Fibroblast of pulmonary artery (primary cell): ENCODE measurements at places on chromosomes 7 and 10.

GRCh38 chr7:16649196-16649595 lies 3.2 kb downstream of the BZW2 start:
- DNase-seq = peak; percentile 34

- no peak for DNase-seq
These were observed 203.6 kb upstream of the AKR1E2 start for GRCh38 chr10:4622384-4622783.

GRCh38 chr7:30327813-30328212 lies 43.4 kb downstream of the ZNRF2 start:
- DNase-seq = peak; percentile 30

DNA sequence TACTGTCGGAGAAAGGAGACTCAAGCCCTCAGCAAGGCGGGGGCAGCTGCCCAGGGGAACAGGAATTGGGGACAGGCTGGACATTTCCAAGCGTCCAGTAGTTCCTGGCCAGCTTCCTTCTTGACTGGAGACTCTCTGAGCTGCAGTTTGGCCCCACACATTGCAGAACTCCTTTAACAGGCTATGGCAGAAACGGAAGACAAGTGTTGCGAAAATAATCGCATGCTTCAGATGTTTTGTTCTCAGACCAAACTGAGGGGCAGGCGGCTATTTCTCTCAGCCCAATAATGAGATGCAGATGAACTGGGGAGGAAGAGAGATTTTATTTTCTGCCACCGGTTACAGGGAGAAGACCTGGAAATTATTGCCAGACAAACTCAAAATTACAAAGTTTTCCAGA lies 88.0 kb upstream of the PFKP start:
- peak; percentile 33 for DNase-seq

DNA sequence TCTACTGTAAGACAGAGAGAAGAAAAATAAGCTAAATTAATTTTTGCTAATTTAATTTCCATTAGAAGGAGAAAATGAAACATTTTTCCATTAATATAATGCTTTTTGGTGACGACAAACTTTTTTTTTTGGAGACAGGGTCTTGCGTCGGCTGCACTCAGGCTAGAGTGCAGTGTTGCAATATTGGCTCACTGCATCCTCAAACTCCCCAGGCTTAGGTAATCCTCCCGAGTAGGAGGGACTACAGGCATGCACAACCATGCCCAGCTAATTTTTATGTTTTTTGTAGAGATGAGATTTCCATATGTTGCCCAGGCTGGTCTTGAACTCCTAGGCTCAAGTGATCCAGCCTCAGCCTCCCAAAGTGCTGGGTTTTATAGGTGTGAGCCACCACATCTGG lies 229.8 kb upstream of the LRRN3 start:
- DNase-seq = no peak

DNA sequence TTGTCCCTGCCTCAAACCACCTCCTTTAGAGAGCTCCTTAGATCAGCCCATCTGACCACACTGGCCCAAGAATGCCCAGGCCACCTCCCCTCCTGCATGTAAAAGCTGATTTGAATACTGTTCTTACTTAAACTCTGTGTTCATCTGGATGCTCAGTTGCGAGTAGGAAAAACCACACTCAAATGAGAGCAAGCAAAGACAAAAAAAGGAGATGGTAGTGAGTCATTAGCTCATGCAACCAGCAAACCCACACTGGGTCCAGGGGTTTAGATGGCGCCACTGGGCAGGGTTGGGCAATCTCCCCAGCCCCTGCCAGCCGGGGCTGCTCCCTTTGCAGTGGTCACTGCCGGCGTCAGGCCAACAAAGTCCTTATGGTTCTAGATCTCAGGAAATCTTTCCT lies 32.7 kb downstream of the TSPAN15 start:
- no peak for DNase-seq

- no peak for DNase-seq
These were observed 108.3 kb downstream of the SORCS1 start for GRCh38 chr10:107056182-107056581.

DNA sequence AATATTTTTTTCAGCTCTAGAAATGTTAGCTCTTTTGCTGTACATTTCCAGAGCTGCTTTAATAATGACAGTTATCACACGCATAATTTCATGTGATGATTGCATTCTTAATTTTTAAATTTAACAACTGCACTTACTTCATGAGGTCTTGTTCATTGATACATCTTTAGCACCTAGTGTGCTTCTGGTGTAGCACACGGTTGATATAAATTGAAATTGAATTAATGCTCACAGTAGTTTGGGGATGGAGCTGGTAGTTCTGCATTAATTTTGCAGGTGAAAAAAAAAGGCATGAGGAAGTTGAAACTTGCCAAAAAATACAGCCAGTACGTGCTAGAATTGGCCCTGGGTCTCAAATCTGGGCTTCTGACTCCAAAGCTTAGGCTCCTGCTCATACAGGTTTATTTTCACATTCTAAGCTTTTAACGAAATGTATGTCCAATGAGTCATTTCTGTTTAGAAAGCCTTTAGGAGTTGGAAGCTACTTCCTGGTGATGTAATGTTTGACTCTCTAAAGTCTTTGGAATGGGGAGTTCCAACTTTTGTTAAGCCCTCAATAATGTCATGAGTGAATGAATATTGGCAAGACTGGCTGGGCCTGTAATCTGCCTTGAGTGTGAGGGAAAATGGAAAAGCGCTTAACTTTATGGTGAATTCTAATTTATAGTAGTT lies 62.5 kb downstream of the DAGLB start:
- DNase-seq = peak; percentile 94

DNA sequence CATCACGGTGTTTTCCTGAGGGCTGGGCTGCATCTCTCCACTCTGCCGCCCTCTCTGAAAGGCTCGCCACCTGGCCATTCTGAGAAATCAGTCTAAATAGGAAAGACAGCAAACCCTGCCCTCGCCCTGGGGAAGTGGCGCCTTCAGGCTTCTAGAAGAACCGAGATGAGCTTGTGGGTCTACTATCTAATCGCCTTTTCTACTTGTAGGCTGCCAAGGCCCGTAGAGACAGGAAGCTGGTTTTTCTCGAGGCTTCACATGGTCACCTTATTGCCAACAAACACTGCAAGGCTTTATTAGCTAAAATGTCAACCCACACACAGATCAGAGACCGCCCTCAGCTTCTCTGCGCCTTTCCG lies 21.4 kb downstream of the LAT2 start:
- DNase-seq = no peak

DNA sequence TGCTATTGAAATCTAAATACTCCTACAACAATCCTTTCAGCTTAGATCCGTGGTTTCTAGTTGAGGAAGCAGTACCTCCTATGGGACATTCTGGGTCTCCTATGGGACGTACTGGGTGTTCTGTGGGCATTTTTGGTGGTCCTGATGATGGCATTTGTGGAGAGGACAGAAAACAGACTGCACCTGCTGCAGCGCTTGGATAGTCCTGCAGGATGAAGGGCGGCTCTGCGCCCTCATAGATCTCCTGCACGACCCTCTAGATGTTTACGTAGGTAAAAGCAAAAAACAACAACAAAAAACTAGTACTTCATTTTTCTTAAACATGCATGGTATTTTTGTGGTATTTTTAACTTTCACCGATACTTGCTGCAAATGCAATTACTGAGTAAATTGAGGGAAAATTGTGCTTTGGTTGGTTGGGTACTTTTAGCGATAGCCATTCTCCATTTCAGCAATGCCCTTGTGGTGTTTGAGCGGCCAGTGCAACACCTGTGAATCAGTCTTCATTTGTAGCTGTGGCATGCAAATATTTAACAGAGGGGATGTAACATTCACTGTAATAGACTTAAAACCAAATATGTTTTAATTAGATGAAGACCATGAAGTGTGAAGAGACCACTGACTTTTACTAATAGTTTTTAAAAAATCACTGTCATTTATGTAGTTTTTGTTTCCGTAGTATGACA lies 461.2 kb downstream of the SDK1 start:
- DNase-seq = no peak

GRCh38 chr10:123760356-123761037 lies 94.3 kb downstream of the GPR26 start:
- DNase-seq = no peak

DNA sequence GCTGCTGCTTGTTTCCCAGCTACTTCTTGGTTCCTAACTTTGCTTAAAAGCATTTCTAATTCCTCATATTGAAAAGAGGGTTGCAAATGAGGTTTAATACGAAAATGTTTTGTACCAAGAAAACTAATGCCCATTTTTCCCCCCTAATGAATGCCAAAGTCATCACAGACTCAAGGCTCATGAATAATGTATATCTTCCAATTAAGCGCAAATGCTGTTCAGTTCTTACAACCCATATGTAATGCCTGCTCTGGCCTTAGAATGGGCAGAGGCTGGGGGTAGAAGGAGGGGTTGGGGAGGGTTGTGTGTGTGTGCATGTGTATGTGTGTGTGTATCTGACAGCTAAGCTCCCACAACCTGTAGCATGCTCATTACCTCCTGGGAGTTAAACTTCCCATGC lies 901.7 kb downstream of the KCNMA1 start:
- DNase-seq = no peak

DNA sequence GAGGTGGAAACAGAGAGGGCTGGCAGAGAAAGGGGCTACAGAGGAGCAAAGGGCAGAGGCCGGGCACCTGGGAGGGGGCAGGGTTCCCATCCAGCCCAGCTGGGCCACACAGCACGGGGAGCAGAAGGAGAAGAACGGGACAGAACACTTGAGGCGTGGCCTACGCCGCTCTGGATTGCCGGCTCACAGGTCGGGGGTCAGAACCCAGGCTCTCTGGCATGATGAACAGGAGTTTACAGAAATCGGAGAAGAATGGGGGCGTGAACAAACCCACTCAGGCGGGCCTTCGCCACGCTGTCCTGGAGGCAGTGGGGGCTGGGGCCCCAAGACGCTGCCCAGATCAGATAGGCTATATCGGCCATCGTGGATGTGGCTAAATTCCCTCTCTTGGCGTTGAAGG lies 362.2 kb upstream of the SHH start:
- DNase-seq = no peak

GRCh38 chr10:47195274-47195885 lies 104.6 kb upstream of the GDF10 start:
- DNase-seq = no peak

DNA sequence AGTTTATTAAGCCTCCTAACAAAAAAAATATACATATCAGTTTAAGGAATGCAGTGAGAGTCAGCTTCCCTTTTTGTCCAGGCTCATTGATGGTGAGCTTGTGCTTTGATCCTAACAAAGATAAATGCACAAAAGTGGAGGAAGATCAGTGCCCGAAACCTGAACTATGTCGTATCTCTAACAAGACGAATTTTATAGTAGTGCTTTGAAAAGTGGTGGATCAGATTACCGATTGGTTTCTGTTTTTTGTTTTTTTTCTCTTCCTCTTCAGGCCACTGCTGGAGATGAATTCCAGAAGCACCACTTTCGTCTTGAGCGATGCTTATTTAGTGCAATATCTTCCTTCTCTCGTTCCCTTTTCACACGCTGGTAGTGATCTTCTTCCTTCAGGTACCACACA lies 72.8 kb downstream of the RHOBTB1 start:
- no peak for DNase-seq

DNA sequence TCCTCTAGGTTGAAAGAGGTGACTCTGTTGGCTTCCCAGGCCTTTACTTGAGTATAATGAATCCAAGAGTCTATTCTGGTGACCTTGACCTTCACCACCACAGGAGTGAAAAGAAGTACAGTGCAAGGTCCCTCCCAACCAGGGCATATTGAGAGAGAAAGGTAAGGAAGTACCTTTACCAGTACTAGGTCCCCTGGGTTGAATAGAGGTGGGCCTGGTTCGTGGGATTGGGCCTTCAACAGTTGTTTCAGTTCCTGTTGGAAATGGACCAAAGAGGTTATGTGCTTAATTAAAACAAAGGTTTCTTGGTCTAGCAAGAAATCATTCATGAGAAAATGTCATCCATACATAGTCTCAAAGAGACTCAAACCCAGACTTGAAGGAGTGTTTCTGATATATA lies 6.4 kb upstream of the SFTPA1 start:
- no peak for DNase-seq

- no peak for DNase-seq
These were observed 3.2 kb downstream of the SNCG start for GRCh38 chr10:86961481-86962091.

DNA sequence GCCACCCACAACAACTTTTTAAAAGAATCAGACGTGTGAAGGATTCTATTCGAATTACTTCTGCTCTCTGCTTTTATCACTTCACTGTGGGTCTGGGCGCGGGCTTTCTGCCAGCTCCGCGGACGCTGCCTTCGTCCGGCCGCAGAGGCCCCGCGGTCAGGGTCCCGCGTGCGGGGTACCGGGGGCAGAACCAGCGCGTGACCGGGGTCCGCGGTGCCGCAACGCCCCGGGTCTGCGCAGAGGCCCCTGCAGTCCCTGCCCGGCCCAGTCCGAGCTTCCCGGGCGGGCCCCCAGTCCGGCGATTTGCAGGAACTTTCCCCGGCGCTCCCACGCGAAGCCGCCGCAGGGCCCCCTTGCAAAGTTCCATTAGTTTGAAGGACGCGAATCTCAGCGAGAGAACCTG lies 461 bp upstream of the HTRA1 start:
- DNase-seq = no peak
